ENCODE measurements at places on chromosomes 16 and 17.

- no peak for DNase-seq
These were observed 73.3 kb downstream of the IRX5 start for GRCh38 chr16:55003916-55004315.

DNA sequence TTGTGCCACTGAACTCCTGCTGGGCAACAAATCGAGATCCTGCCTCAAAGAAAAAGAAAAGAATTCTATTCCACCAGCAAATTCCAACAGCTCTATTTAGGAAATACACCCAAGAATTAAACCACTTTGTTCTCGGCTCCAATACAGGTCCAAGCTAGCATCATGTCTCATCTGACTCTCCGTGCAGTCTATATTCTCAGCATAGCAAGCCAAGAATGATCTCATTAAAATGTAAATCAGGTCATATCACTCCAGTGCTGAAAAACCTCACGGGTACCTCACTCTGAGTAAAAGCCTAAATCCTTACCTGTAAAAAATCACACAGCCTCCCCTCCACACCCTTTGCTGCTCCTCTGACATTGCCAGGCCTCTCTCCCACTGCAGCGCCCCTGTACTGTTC is 23.9 kb downstream of the UBE2G1 start:
- DNase-seq, result no peak

- no peak for DNase-seq
These were observed 18.5 kb upstream of the CDH15 start for GRCh38 chr16:89152831-89153700.

GRCh38 chr17:77215281-77215680 is 74.5 kb downstream of the SEC14L1 start:
- no peak for DNase-seq

DNA sequence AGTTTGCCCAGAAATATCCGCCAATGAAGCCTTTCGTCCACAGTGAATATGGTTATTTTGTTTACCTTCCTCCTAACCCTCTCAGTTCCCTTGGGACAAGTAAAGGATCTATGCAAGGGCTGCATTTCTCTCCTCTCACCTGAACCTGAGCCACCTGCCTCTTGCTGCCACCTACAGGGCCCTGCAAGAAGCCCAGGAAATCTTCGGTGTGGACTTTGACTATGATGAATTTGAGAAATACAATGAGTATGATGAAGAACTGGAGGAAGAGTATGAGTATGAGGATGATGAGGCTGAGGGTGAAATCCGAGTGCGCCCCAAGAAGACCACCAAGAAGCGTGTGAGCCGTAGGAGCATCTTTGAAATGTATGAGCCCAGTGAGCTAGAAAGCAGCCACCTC is 14.0 kb downstream of the SUPT6H start:
- no peak for DNase-seq

GRCh38 chr16:23975293-23975692 is 139.5 kb downstream of the PRKCB start:
- DNase-seq, result peak; percentile 47

DNA sequence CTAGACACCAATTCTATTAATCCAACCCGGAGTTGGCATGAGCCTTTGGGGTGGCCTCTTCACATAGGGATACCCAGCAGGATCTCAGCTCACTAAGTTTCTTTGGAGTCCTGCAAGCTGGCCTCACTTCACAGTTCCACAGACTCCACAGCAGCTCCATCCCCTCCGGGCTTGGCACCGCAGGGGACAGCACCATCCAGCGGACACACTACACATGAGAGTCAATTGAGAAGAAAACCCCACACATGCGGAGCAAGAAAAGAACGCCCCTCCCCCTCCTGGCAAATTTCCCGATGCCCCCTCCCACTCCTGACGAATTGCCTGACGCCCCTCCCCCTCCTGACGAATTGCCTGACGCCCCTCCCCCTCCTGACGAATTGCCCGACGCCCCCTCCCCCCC is 31.1 kb downstream of the KLHDC4 start:
- no peak for DNase-seq

GRCh38 chr17:45149669-45150664 is 1.7 kb downstream of the HEXIM1 start:
- DNase-seq, result peak; percentile 51

DNA sequence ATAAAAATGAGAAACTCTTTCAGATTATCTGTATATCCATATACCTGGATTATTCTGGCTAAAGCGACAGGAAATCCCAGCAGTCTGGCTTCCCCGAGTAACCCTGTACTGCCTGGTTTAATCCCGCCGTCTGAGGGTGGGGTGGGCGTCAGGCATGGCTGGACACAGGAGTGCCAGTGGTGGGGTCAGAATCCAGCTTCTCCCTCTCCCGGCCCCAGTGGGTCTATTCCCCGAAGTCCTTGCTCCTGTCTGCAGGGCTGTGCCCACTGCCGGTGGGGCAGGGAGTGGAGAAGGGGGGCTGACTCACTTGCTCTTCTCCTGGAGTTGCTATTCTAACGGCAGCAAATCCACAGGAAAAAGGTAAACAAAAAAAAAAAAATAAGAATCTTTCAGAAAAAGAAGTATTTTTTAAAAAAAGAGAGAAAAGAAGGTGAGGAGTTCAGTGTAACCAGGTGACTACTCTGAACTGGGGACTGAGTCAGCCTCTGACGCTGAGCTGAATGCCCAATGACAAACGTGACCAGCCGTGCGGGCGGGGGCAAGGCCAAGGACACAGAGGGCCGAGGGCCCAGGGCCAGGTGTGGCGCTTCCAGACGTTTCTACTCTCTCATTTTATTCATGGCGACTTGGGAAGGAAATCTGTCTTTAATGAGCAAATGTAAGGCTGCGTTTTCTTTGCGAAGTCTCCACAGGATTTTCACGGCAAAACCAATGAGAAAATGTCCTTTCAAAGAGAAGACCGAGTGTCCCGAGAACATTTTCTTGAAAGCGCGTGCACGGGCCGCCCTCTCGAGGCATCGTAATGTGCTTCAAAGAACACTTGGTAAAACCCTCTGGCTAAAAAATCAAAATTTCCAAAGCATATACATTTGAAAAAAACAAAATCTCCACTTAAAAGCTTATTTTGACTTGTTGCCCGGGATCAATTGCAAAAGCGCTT is 20.2 kb downstream of the FOXF1 start:
- no peak for DNase-seq

GRCh38 chr17:56085576-56086267 is 67.6 kb upstream of the ANKFN1 start:
- DNase-seq, result no peak

DNA sequence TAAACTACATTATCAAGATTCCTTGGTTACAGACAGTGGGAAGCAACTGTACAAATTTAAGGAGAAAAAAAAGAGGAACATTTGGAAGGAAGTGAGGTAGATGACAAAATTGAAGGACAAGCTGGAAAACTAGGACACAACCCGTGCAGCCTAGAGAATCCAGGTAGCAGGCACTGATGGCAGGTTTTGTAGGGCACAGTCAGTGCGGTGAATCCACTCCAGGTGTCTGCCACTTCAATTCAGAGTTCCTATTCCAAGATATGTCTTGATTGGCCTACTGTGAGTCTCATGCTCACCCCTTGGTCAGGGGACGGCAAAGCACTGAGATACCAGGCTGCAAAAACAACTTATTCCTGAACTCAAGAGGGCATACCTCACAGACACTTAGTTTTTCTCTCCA is 37.8 kb downstream of the TNRC6C start:
- DNase-seq, result no peak

DNA sequence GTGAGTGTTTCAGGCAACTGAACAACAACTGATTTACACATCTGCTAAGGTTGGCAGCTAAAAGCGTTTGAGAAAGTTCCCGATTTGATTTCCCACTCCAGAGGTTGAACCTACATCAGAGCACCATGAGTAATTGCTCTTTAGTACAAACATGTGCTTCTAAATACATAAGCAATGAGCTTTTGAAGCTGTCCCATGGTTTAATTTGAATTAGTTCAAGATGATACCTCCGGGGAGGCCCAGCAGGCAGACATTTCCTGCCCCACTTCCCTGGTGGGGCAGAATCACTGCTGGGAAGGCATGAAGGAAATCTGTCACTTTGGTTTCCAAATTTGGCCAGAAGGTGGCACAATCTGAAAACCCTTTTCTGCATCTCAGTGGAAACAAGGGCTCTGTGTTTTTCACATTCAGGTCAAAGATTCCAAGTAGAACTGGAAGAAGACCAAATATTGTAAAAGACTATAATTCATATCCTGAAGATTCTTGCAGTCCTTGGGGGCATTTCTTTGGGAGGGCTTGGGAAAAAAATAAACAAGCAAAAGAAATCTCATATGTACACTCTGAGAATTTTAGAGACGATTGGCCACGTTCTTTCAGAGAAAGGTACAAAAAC is 176.2 kb upstream of the FAM20A start:
- DNase-seq, result peak; percentile 7

DNA sequence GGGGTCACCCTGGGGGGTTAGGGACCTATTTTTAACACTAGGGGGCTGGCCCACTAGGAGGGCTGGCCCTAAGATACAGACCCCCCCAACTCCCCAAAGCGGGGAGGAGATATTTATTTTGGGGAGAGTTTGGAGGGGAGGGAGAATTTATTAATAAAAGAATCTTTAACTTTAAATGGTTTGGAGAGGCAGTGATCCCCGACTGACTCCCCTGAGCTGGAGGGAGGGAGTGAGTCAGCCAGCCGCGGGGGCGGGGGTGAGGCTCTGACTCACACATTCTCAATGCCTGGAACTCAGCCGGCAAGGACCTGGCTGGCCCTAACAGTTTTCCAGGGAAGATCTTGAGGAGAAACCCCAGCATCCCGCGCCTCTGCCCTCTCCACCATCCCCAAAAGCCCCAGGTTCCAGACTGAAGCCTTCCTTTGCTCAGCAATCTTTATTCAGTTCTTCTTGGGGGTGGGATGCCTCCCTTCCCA is 1.5 kb downstream of the HCFC1R1 start:
- DNase-seq, result peak; percentile 92

GRCh38 chr16:2308089-2308962 is 32.2 kb downstream of the ABCA3 start:
- no peak for DNase-seq

GRCh38 chr17:30605027-30605426 is 127.8 kb downstream of the GOSR1 start:
- DNase-seq, result no peak
